ENCODE measurements at places on chromosomes 6 and 20.
A peak's percentile ranks its signal among the peaks of the same experiment; 100 is the strongest.

GRCh38 chr20:42963796-42964195 lies 225.9 kb downstream of the PTPRT start:
- DNase-seq = no peak

DNA sequence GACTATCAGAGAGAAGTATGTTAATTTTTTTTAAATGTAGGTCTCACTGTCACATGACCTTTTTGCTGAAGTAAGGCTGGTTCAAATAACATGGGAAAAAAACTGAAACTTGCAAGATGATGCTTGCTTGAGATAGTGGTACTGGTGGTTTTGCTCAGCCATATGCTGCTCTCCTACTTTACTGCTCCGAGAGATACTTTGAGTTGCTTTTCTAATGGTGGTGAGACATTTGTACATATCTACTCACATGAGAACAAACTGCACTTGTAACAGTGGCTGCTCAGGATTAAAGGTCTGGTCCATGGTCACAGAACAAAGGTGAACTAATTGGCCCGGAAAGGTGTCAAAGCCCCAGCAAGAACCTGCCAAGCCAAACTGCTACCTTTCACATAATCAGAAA lies 106.2 kb upstream of the BEND3 start:
- no peak for DNase-seq

DNA sequence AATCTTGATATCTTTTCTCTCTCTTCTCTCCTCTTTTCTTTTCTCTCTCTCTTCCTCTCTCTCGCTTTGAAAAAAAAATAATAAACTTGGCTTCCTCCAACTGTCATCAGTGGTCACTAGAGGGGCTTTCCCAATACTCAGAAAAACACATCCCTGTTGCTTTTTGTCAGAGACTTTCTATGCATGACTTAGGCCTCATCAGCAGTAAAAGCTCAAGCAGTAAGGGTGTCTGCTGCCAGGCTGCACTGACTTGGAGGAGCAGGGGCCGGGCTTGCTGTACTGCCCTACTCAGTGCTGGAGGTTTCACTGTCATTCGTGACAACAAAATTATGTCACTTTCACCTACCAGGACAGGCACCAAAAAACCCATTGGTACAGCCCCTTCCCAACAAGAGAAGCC lies 272.0 kb downstream of the ADGB start:
- no peak for DNase-seq

DNA sequence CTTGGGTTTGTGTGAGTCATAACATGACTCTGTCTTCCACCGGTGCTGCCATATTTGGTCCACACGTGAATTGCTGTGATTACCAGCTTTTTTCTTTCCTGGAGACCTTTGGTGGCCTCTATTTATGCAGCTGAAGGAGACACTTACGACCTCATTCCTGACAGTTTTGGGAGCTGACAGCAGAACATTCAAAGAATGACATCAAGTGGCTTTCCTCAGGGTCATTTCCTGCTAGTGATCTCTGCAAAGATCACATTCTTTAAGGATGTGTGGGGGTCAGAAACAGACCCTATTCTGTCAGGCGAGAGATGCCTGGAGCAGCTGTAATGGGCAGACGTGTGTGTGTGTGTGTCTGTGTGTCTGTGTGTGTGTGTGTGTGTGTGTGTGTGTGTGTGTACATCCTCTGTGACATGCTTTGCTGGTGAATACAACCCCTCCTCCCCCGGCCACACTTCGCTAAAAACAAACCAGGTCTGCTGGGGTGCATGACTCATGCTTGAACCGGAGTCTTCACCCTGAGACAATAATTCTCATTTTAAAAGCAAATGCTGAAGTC lies 115.6 kb downstream of the TMEM170B start:
- DNase-seq = no peak

GRCh38 chr6:80553071-80553740 lies 446.7 kb downstream of the BCKDHB start:
- DNase-seq = no peak

- DNase-seq = no peak
Observed at GRCh38 chr6:87065117-87065516, 29.8 kb downstream of the CGA start.

GRCh38 chr20:5168651-5169396 lies 42.0 kb downstream of the CDS2 start:
- DNase-seq = no peak

- no peak for DNase-seq
Observed at GRCh38 chr6:82785206-82785605, 280.4 kb downstream of the UBE3D start.

DNA sequence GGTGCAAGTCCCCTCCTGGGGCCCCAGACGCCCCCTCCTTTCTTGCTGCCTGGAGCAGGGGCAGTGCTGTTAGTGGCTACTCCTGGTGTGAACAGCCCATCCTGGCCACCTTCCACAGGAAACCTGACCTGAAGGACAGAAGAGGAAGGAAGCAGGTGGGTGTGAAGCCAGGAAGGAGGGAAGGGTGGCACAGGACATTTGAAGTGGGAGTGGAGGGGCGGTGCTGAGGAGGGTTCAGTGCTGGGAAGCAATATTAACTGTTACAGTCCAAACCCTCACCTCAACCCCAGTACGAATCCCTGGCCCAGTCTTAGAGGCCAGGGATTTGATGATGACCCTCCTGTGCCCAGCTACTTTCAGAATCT lies 766 bp downstream of the PRICKLE4 start:
- no peak for DNase-seq

DNA sequence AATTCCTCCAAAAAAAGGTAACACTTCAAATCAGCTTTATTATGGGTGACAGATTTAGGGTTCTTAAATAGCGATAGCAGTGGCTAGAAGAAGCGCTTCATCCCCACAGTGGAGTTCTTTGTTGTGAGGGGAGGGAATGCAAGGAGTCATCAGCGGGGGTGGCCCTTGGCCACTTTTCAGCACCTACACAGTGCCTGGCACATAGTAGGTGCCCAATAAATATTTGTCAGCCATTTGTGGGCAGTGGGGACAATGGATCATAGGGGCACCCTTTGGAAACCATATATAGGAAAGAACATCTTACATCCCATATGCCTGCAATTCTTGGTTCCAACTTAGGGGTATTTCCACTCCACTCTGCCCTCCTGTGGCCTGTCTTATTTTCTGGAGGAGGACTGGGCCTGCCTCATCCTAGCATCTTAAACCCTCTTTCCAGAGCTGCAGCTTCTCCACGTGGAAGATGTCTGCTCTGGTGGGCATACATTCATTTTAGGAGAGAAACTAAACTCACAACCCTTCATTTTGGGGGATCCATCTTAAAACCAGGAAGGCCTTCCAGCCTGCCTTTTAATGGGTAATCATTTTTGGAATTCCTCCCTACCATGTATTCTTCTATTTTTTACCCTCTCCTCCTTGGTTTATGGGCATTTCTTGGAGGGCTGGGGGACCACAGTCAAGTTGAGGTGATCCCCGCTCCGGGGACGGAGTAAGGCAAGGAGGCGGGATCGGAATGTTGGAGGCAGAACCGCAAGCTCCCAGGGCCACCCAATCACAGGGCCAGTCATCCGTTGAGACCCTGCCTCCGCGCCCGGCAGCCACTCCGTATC lies 2.6 kb upstream of the GPSM3 start:
- no peak for DNase-seq

DNA sequence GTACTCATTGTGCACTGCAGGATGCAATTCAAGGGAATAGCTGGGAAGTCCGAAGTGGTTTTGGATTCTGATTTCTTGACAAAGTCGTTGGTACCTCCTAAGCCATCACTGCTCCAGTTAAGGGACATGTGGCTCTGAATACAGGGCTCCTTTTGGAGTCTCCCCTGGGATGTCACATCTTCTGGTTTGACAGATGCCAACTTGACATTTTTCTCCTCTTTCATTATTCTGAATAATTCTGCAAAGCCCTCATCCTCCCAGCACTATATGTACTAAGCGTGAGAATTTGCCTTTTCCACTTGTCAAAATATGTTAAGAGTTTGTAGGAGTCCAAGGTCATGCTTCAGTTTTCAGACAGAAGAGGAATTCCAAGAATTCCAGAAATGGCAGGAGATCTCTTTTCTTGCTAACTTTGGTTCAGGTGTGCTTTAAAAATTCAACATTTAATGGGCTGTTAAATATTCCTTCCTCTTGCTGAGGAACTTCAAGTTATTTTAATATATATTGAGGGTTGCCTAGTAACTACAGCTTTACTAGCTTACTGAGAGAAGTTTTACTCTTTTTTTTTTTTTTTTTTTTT lies 38.7 kb downstream of the DOK5 start:
- DNase-seq = no peak

GRCh38 chr20:51532577-51533191 lies 9.8 kb downstream of the NFATC2 start:
- no peak for DNase-seq

GRCh38 chr6:53484476-53485280 lies 60.2 kb downstream of the GCLC start:
- DNase-seq = peak; percentile 51

DNA sequence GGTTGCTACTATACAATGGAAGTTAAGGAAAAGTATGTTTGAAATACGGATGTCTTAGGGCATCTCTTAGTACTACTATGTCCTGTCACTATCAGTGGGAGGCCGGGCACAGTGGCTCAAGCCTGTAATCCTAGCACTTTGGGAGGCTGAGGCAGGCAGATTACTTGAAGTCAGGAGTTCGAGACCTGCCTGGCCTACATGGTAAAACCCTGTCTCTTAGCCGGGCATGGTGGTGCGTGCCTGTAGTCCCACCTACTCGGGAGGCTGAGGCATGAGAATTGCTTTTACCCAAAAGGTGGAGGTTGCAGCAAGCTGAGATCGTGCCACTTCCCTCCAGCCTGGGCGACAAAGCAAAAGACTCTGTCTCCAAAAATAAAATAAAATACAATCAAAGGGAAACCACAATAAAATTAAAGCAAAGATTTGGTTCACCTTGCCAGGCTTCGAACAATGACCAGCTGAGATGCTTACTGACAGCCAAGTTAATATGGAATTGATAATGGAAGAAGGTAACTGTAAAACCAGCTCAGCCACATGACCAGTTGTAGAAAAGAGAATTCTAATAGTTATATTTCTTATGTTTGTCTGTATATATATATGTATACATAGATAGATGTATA lies 6.5 kb downstream of the CD24 start:
- DNase-seq = no peak

DNA sequence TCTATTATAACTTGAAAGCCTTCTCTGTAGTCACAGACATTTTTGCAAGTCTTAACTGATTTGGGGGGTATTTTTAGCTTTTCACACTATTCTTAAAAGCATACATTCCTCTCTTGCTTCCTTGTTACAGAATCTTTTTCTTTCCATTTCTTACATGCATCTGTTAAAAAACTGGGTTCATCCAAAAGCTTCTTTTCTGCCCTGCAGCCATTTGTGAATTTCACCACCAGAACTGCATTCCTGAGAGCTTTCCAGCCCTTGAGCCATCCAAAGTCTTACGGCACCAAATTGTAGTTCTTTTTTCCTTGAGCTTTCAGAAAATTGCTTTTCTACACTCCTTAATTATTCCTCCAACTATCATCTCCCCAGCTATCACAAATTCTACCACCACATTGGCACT lies 19.7 kb upstream of the GSTA4 start:
- DNase-seq = no peak

DNA sequence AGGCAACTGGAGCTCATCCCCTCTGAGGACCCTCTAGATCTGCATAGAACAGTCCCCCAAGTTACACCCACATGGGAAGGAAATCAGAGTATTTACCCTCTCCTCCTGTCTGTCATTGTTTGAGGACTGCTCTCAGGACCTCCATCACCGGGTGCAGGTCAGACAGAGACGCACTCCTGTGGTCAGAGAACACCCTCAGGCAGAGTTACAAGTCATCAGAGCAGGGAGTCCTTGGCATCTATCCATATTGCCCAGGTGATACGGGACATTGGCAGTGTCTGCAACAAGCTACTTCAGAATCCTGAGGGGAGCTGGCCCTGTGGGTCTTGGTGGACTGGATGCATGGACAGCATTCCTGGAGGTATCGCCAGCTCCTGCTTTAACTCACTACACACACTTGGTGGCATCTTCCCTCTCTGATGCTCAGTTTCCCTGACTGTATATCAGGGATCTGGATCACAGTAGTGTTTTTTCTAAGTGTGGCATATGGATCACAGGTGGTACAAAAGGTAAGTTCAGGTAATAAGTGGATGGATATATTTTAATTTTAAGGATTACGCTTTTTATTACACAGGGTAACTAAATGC lies 15.1 kb upstream of the ISM1 start:
- no peak for DNase-seq

DNA sequence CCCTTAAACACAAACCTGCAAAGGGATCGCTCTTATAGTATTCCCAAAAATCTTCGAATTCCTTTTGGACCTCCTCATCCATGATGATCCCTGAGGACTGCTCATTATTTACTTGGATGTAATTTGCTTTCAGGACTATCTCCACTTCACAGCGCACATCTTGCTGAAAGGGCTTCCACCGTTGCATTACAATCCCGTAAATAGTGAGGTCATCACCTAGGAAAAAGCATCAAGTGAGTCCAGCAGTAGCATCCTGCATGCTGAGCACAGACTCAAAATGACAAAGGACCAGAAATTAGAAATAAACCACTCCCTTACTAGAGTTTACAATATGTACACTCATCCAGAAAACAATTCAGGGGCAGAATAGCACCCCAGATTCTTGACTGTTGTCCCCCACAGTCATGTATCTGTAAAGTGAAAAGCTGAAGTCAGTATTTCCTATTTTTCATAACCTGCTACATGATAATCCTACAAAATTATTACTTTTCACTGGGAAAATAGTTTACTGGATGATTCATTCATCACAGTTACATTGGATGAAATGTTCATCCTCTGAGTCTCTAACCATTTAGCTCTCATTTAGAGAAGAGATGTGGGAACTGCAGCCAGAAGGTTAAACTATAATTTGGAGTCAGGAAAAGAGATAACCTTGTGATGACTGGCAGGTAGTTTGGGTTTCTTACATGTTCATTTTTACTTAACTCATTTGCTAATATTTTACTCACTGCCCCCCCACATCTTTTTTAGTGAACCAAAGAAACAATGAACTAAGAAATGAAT lies 17.2 kb downstream of the MCM9 start:
- no peak for DNase-seq

GRCh38 chr6:148379481-148379880 lies 36.8 kb downstream of the SASH1 start:
- no peak for DNase-seq

GRCh38 chr6:46676604-46677313 lies 10.9 kb upstream of the TDRD6 start:
- DNase-seq = no peak

DNA sequence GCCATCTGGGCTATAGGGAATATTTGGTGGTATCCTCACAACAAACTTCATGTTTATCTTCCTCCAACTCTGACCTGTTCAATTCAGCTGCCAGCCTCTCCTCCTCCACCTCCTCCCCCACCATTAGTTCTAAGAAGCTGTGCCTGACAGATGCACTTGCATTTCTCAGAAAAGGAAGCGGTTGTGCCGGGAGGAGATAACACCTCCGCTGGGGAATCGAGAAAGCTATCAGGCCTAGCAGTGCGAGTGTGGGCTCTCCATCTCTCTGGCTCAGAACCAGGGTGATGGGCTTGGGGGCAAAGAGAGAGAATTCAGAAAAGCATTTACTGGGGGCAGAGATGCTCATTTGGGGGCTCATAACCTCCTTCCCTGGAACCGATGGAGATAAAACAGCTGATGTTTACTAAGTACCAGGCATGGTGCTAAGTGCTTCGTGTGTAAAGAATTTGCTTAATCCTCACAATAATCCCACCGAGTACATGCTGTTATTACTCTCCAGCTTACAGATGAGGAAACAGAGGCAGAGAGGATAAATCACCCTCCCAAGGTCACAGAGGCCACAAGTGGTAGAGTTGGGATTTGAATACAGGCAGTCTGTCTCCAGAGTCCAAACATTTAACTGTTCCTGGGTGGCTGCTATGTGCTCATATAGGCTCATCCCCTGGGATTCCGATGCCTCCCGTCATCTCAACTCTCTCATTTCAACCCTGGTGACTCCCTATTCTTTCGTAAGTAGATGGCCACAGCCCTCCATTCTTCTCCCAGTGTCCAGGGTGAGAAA lies 38.3 kb downstream of the COX4I2 start:
- DNase-seq = no peak

All from breast epithelium (tissue), 4 donors.